ENCODE measurements at places on chromosomes 5 and 9. TPM values are rescaled to one million over a fixed set of nuclear protein-coding genes. Genes with fewer than 3 reads are reported as not detected.

DNA sequence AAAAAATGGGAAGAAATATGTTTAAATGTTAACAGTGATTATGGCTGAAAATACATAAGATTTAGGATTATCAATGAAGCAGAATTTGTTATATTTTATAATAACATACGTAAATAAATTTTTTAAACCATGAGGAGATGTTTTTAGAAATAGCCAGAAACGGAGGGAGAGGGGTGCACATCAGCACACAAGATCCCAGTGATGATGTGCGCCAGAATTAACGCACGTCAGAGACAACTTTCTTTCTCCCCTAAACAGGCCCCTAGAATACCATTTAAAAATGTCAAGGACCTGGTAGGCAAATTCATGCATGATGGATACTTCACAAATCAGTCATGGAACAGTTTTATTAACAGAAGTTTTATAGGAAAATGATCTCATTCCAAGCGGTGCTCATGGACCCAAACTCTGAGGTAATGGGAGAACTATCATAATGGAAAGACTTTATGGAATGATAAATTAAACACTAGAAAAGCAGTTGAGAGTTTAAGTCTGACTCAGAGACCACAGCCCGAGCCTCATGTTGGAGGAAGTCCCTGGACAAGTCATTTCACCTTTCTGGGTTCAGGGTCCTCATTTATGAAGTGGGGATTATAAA lies 258.9 kb upstream of the GAS1 start:
- DNase-seq, result no peak

DNA sequence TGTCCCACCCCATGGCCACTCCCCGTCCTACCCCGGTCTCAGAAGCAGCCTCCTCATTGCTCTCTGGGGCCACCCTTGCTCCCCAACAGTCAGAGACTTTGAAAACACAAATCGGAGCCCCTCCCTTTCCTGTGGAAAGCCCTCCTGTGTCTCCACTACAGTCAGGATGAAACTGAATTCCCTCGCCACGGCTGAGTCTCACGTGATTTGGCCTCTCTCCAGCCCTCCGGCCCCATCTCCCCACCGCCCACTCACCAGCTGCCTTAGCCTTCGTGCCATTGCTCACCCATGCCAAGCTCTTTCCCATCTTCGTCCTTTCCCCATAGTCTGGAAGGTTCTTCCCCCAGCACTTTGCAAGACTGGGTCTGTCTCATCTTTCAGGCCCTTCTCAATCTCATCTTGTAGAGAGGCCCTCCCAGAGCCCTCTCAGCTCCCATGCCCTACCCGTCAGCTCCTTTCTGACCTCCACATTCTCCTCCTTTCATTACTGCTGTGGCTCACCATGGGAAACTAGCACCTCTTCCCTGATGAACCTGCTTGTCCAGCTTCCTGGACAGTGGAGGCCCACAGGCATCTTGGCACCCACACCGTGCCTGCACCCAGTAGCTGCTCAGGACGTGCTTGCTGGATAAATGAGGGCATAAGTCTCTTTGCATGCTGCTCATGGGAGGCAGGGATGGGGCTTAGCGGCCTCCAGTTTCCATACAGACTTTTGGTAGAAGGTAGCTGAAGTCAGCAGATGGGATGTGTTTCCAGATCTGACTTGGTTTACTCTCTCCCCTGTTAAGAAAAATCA lies 126.4 kb upstream of the COL5A1 start:
- DNase-seq, result peak; percentile 72

DNA sequence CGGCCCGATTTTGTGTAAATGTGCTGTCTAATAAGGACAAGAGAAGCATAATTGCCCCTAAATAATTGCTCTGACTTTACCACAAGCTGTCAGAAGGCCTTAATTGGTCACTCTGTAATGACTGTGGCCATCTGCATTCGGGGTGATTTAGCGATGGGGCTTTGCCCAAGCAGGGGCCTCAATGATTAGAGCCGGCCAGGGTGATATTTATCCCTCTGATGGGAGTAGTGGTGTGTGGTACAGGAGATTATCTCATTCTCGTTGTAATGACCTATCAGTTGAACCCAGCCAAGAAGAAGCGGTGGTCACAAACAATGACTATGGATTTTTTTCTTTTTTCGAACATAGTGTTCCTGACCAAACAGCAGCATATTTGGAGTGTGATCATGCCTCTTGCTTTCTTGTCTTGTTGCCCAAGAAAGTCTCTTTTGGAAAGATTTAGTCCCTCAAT lies 72.0 kb upstream of the SAP30L start:
- DNase-seq, result no peak

- DNase-seq, result peak; percentile 86
Measured at GRCh38 chr5:154086641-154087040, 47.9 kb downstream of the MFAP3 start.

GRCh38 chr5:27706832-27707231 lies 668.4 kb upstream of the CDH9 start:
- no peak for DNase-seq

GRCh38 chr9:32218100-32218767 lies 166.2 kb upstream of the ACO1 start:
- DNase-seq, result no peak

The ENG gene
- total RNA-seq, result 11.6 TPM

GRCh38 chr9:124721109-124721906 lies 49.8 kb downstream of the NR6A1 start:
- DNase-seq, result no peak

DNA sequence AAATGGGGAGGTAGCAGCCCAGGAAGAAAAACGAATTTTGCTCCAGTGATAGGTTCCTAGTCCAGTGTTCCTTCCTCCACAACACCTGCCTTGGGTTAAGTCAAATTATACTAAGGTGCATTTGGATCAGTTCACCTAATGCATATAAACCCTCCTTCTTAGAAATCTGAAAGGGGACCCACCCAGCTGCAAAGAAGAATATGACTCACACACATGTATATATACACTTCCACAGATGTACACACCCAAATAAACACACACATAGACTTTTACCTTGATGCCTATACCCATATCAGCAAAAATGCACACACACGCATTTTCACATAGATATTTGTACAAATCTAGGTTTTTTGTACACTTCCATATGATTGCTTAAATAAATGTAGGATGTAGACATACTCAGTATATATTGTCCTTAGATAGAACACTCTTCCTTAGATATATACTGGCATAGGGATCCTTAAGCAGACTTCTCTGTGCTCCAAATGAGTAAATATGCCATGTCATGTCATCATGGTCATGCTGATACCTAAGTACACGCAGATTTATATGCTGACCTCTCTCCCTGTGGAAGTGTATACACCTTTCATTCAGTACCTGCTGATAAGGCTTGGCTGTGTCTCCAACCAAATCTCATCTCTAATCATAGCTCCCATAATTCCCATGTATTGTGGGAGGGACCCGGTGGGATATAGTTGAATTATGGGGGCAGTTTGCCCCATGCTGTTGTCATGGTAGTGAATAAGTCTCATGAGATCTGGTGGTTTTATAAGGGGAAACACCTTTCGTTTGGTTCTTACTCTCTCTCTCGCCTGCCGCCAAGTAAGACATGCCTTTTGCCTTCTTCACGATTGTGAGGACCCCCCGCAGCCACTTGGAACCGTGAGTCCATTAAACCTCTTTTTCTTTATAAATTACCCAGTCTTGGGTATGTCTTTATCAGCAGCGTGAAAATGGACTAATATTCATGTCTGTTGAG lies 10.2 kb downstream of the ADRB2 start:
- no peak for DNase-seq

The ABCA2 gene
- total RNA-seq, result 16.6 TPM

The ARHGEF37 gene
- 5.5 TPM for total RNA-seq

DNA sequence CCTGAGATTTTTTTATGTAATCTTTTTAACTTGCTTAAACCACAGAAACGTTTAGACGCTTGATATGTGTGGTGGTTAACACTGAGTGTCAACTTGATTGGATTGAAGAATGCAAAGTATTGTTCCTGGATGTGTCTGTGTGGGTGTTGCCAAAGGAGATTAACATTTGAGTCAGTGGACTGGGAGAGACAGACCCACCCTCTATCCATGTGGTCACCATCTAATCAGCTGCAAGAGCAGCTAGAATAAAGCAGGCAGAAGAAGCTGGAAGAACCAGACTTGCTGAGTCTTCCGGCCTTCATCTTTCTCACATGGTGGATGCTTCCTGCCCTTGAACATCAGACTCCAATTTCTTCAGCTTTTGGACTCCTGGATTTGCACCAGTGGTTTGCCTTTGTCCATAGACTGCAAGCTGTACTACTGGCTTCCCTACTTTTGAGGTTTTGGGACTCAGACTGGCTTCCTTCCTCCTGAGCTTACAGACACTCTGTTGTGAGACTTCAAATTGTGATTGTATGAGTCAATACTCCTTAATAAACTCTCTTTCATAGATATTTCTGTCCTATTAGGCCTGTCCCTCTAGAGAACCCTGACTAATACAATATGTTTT lies 816.0 kb upstream of the CDH9 start:
- DNase-seq, result no peak

Data from tongue (tissue), 3 donors.